AG04449 (cell line): ENCODE measurements at places on chromosomes 2 and 18.

DNA sequence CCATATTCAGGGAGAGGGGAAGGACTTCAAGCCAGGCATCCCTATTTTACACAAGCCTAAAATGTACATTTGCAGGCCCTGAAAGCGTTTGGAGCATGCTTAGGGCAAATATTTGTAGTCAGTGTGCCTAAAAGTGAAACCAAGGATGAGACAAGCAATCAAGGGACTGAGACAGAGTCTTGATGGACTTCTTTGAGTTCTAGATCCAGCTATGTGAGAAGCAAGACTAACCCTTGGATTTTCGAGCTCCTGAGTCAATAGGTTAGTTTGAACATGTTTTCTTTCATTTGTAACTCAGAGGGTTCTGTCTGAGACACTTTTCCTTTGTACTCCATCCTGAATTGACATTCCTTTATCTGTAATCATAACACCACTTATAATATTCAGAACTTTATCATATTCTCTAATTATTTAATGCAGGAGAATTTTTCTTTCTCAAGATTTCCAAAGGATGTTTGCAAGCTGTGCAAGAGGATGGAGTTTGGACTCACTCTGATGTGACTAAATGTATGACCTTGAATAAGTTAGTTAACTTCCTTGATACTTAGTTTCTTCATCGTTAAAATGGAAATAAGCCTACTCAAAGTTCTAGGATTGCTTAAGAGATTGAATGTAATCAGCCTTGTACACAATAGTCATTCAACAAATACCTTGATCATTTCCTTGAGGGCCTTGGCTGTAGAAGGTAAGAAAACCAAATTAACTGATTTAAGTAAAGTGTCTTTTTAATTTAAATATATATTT, 1237.8 kb upstream of the ZEB2 start:
- DNase-seq: no peak

DNA sequence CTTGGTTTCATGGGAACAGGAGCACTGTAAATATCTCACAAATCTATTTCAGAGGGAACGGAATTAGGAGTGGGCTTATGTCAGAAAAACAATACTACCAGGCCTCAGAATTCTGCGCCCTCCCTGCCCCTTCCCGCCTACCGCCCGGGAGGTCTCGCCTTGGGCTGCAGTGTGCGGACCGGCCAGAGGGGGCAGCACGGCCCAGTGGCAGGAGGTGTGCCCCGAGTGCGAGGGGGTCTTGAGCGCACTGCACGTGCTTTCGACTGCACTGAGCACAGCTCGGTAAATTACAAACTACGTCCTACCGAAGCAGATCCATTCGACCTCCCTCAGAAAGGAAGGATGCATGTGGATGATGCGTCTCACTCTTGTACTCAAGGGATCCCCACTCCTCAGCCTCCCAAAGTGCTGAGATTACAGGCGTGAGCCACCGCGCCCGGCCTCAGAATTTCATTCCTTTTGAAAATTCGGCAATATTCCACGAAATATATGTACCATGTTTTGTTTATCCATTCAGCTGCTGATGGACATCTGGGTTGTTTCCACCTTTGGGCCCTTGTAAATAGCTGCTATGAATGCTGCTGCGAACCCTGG, 297.0 kb downstream of the BCL2 start:
- no peak for DNase-seq

- DNase-seq: no peak
Measured at GRCh38 chr2:99259465-99259864, 4.0 kb upstream of the LYG2 start.

DNA sequence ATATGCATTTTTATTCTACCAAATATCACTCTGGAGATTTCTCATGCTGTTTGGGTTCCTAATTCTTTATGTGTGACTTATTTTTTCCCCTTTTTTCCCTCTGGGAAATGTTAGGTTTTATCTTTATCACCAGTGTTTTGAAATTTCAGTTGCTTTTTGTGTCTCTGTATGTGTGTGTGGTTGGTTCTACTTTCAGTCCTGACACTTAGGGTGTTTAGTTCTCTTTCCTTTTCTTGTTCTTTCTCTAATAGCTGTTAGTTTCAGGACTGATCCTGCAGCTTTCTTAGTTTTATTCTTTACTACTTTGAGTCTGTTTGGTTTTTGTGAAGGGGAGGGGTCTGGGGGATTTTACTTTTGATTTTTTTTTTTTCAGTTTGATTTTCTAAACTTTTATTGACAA, 23.1 kb downstream of the PPM1B start:
- DNase-seq: no peak

- DNase-seq: no peak
Measured at GRCh38 chr18:40707797-40708196, 1247.2 kb upstream of the PIK3C3 start.

GRCh38 chr2:189142893-189143759, 36.4 kb downstream of the COL5A2 start:
- no peak for DNase-seq

DNA sequence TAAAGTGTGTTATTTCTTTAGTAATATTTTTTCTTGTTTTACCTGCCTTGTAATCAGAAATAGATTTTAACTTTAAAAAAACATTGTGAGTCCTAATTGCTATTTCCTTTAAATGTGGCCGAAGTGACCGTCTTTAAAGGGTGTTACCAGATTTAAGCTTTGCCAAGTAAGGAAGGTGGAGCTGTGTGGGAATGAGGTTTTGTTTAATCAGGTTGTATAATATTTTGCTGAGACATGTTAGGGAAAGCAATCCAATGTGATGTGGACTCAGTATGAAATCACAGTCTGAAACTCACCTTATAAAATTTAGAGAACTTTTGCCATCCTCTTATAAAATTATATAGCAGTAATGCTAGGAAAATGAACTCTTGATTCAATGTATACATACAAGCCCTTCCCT, 32.9 kb upstream of the ITPRID2 start:
- DNase-seq: no peak

- DNase-seq: no peak
Measured at GRCh38 chr2:23654756-23655155, 269.8 kb downstream of the KLHL29 start.

DNA sequence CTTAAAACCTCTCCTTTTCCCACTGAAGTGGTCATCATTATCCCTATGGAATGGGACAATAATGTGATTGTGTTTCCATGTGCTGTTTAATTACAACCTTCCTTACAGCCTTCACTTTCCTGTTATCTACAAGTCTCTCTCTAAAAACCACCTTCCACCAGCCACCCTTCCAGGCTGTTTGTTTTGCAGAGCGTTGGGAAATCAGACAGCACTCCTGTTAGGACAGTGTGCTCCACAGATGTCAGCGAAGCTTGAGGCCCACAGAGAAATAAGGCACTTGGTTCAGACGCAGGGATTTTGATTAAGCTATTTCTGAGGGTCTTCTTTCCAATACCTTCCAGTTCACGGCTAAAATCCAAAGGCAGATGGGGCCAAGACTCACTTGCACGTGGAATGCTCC, 32.3 kb upstream of the ASPRV1 start:
- no peak for DNase-seq

DNA sequence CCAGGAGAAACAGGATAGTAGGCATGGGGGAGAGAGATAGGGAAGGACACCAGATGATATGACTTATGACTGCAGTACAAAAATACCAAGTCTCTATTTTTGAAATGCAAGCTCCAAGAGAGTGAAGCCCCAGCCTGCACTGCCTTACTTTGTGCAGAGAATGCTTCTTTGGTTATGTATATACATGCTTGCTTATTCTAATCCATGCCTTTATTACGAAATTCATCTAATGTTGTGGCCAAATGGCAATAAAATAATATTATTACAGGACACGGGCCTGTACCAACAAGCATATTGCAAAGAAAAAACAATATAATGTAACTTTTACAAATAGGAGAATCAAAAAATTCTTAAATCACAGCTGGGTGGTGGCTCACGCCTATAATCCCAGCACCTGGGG, 110.8 kb downstream of the BCL11A start:
- DNase-seq: peak; percentile 29

DNA sequence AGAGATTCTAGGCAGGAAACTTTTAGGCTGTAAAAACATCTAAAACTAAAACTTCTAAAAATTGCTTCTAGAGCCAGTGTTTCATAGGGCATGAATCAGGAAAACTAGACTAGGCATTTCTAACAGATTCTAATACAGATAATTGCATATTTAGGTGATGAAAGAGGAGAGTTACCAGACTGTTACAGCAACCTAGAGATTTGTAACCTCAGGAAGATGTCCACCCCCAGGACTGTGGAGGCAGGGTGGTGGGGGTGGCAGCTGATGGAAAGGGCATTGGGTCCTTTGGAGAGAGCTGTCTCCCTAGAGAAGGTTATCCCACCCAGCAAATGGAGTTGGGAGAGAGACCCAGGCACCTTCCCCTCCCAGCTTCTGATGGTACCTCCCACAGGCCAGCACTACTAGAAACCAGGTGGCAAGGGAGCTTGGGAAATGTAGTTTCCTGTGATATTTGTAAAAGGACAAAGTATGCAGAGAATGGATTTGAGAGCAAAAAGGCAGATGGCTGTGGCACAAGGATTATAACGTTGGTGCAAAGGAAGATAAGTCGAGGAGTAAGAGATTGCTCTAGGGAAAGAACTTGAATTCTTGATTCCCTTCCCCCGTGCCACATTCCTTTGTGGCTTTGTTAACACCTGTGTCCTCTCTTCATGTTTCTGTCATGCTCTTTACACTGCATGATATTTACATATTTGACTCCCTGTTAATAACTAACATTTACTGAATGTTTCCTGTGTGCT, 75.6 kb upstream of the MGAT5 start:
- DNase-seq: no peak

DNA sequence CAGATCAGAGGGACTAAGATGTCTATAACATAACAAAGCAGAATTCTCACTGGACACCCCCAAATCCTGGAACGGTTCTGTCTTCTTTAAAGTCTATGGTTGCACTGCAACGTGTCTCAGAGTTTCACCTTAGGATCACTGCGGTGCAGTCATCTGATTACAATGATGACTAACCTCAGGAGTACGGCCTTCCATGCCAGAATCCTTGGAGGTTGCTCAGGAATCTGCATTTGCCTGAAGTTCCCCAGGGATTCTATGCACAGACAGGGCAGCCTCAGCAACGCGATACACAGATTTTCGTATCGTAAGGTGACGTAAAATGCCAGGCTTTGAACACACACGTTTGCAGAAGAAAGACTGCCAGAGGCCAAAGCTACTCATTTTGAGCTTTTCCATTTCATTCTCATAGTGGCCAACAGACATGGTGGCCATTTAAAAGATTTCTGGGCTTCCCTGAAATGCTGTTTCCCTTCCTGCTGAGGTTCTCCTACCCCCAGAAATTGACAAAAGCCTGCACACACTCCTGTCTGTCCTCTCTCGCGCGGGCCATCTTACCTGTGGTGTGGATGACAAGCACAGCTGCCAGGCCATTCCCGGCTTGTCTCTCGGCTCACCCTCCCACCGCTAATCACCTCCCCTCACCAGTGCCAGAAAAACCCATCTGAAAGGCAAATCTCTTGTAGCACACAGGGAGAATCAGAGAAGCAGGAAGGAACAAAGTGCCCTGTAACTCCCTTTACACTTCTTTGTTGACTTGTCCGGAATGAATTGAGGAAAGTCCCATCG, 148.8 kb downstream of the ACKR3 start:
- DNase-seq: no peak

GRCh38 chr18:75507636-75508035, 80.1 kb upstream of the SMIM21 start:
- DNase-seq: no peak

DNA sequence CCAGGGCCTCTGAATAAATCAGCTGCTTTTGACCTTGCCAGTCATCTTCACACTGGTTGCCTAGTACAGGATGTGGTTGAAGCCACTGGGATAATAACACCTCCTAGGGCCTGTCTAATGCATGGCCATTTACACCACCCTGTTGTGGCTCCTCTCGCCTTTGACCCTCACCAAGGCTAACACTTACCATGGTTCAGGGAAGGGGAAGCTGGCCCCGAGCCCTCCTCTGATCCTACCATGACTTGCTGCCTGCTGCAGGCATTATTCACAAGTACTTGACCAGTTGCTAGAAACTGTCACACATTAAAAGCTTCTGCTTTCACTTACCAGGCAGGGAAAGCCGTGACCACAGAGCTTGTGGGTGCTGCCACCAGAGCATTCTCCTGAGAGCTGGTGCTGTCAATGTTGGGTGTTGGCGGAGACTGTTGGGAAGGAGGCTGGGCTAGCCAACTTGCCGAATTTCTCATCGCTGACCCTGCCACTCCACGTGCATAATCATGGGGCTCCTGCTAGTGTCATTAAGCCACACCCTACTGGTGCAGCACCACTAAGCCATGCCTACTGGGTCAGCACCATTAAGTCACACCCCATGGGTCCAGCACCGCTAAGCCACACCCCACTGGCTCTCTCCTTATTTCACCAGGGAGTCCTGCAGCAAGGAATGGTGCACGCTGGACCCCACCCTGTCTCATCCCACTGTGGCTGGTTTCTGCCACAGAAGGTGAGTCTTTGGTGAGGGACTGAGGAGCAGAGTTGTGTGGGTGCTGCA, 47.0 kb upstream of the TTC39C start:
- no peak for DNase-seq

GRCh38 chr2:35548171-35548570, 807.4 kb upstream of the CRIM1 start:
- peak; percentile 0 for DNase-seq

GRCh38 chr2:115650827-115651226, 1208.4 kb downstream of the DPP10 start:
- DNase-seq: no peak

- no peak for DNase-seq
Measured at GRCh38 chr2:184727813-184728212, 129.5 kb downstream of the ZNF804A start.

GRCh38 chr18:28039691-28040090, 137.2 kb downstream of the CDH2 start:
- no peak for DNase-seq
